IPS DF 19.7 (cell line): ENCODE measurements at places on chromosomes 11 and 22.

DNA sequence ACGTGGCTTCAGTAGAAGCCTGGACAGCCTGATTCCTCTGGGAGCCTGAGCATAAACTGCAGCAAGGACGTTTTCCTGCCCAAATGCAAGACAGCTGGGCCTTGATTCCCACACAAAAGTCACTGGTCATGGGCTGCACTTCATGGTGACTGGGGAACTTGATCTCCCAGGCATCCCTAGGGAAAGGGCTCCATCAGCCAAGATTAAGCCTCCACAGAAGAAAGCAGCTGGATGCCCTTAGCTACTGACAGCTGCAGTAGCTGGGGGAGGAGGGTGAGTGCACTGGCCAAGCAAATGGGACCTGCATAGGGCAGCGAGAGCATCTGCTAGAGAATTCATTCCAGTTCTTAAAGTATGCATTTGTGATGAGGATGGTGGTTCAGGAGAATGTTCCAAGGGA, 267.4 kb upstream of the ISX start:
- DNase-seq: no peak

DNA sequence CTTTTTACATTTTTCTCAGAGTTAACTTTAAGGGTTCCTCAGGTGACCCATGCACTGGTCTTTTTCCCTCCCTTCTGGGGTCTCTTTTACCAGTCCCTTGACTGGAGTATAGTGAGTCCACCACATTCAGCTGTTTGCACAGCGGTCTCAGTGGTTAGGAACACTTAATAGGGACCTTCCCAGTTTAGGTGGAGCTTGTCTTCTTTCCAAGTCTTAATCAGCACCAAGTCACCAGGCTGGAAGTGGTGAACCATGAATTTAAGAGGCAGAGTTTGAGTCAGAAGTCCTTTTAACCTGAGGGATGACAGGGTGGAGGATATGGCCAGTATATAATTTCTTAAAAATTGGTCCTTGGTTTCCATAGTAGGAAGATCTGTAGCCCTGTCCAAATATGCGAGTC, 349.7 kb upstream of the MPPED2 start:
- no peak for DNase-seq

- no peak for DNase-seq
Observed at GRCh38 chr11:2317354-2318050, 15.7 kb downstream of the TSPAN32 start.

DNA sequence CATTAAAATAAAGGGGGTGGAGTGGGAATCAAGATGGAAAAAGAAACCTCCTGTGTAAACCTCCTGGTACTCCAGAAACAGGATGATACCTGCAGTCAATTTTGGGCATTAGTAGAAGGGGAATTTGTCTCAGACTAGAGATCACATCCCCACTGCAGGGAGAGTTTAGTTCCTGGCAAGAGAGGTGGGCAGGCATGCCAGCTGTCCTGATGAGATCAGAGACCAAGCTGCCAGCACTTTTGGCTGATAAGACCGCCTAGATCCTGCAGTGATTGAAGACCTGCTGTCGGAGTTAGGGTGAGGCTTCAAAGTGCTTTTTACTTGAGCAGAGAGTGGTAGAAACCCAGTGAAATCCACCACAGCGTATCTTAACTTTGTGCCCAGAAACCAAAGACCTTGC, 29.7 kb upstream of the NELL1 start:
- DNase-seq: no peak

- DNase-seq: no peak
Observed at GRCh38 chr11:92759571-92760214, 209.8 kb upstream of the MTNR1B start.

GRCh38 chr11:126459691-126460281, 104.3 kb downstream of the ST3GAL4 start:
- no peak for DNase-seq

GRCh38 chr11:27075192-27075591, 34.6 kb downstream of the BBOX1 start:
- no peak for DNase-seq

DNA sequence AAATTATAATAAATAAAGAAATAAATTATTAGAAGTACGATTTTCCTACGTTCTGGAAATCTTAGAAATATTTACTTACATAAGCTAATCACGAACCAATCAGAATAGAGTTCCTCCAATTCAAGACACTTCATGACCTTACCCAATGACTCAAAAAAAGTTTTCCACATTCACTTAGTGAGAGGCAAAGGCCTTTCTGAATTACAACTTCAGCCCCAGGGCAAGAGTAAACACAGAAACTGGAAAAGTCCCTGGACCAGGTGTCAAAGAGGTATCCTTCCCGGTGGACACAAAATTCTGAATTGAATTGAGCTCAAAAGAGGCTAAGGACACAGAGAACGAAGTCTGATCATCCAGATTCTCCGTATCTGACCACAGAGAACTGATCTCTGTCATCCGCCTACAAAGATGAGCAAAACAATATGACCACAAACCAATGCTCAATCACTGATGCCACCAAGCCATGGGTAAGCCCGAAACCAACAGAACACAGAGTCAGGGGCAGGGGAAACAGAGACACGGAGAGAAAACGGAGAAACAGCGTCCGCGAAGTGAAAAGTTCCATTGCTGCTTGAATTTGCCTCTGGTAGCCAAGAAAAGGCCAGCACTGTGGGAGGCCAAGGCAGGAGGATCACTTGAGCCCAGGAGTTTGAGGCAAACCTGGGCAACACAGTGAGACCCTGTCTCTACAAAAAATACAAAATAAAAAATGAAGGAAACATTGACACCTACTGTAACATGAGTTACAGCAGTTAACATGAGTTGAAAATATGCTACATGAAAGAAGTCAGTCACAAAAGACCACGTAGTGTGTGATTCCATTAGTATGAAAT, 6.8 kb downstream of the BID start:
- no peak for DNase-seq

- DNase-seq: no peak
Observed at GRCh38 chr22:41092847-41093411, 537 bp downstream of the EP300 start.

- no peak for DNase-seq
Observed at GRCh38 chr11:132048040-132048439, 677.6 kb downstream of the NTM start.

DNA sequence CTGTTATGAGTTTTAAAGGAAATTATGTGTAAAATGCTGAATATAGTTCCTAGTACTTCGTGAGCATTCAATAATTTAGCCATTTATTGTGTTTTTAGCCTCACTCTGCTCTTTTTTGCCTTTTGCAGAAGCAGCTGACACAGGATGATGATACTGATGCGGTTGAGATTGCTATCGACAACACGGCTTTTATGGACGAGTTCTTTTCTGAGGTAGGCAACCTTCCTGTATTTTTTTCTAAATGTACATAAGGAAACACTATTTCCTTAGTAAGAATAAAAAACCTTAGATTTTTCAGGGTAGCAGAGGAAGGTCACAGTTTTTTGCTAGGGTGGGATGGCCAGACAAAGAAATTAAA, 17.9 kb downstream of the STX3 start:
- DNase-seq: no peak

DNA sequence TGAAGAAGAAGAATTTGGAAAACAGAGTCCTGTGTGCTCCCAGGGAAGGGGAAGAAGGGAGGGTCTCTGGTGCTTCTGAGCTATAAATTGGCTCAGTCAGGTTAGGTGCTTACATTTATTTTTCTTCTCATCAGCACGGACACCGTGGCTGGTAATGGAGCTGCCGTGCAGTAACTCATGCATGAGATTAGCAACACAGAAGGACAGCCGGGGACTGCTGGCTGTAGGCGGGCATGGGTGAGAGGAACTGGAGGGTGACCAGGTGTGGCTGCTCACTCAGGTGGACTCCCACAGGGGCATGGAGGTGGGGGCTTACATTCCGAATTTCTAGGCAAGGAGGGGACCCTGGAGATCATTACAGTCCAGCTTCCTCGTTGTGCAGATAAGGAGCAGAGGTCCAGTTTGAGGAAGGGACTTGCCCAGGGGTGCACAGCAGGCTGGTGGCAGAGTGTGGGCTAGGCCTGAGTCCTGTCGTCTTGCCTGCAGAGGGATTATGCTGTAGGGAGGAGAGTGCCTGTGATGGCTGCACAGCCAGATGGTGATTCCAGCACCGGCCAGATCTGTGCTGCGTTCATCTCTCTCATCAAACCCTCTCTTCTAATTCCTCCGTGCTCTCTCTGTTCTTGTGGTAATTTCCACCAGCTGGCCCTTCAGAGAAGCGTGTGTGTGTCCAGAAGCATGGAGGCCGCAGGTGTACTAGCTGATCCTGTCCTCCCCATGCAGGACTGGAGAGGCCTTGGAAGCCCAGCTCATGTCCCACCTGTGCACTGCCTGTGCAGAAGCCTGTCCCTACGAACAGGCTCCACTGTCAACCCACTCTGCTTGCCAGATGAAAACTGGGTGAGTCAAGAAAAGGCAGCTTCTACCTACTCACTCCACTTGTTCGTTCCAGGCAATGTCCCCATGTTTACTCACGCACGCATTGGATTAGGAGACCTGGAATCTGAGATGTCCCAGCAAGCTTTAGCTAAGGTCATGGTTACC, 78.9 kb downstream of the NTM start:
- DNase-seq: no peak

DNA sequence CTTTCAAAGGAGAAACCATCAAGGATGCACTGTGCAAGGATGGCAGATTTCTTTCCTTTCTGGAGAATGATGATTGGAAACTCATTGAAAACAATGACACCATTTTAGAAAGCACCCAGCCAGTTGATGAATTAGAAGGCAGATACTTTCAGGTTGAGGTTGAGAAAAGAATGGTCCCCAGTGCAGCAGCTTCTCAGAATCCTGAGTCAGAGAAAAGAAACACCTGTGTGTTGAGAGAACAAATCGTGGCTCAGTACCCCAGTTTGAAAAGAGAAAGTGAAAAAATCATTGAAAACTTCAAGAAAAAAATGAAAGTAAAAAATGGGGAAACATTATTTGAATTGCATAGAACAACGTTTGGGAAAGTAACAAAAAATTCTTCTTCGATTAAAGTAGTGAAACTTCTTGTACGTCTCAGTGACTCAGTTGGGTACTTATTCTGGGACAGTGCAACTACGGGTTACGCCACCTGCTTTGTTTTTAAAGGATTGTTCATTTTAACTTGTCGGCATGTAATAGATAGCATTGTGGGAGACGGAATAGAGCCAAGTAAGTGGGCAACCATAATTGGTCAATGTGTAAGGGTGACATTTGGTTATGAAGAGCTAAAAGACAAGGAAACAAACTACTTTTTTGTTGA, 9.8 kb downstream of the FAM111A start:
- DNase-seq: no peak

DNA sequence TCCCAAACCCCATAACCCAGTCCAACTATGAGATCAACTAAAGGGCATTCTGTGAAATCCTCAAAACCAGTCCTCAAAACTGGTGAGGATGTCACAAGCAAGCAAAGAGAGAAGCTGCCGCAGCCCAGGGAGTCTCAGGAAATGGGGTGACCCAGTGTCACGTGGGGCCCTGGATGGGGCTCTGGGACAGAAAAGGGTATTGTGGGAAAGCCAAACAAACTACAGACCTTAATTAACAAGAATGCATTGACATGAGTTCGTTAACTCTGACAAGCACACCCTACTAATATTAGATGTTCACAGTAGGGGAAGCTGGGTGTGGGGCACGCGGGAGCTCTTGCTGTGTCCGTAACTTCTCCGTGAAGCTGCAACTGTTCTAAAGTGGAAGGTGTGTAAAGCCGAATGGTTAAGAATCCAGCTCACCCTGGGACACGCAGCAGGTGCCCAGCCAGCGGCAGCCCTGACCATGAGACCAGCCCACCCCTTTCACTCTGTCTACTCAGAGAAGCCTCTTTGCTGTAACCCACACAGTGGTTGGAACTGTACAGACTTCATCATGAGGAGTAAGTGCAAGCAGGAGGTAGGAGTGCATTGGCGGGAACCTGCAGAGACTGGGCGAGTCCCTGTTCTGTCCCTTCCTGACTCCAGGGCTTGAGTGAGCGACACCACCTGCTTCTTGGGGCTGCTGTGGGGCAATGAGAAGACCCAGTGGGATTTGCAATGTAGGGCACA, 17.9 kb downstream of the LINC01488 start:
- DNase-seq: no peak

DNA sequence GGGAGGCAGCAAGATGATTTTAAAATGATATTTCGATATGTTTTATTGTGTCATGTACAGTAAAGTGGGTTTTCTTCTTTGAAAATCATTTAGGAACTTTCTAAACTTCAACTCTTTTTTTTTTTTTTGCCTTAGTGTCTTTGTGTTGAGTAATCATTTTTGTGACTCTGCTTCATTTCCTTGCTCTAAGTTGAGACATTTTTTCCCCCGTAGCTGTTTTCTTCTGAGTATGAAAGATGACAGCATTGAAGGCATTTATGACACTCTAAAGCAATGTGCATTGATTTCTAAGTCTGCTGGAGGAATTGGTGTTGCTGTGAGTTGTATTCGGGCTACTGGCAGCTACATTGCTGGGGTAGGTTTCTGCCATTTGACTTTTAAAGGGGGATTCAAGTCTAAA, 23.5 kb downstream of the RRM1 start:
- DNase-seq: no peak

DNA sequence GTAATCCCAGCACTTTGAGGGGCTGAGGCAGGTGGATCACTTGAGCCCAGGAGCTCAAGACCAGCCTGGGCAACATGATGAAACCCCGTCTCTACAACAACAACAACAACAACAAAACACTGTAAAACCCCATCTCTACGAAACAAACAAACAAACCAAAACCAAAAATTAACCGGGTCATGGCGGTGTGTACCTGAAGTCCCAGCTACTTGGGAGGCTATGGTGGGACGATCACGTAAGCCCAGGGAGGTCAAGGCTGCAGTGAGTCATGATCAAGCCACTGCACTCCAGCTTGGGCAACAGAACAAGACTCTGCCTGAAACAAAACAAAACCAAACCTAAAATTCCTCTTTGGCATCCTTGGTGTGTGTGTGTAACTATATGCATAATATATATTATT, 7.0 kb upstream of the POLA2 start:
- no peak for DNase-seq

DNA sequence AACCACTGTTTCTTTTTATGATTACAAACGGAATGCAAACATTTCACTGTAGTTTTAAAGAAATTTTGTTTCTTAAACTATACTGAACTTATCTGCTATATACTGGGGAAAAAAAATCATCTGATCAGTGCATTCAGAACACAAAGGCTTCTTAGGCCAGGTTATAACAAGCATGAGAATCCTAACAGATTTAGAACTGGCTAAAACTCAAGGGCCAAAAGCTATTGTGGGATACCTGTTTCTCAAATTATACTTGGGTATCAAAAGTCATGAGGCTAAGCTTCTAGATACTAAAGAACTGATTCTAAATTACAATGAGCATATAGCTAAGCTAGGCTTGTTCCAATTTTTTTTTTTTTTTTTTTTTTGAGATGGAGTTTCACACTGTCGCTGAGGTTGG, 29.7 kb upstream of the CHRNA10 start:
- no peak for DNase-seq

- DNase-seq: no peak
Observed at GRCh38 chr11:117878939-117879475, 2.5 kb upstream of the FXYD6 start.

GRCh38 chr22:37674951-37675929, at the start of gene LGALS1:
Gene LGALS1 (plus strand): TSS chr22:37675636. CDS start chr22:37675703, 67 bp downstream.
- no peak for DNase-seq

DNA sequence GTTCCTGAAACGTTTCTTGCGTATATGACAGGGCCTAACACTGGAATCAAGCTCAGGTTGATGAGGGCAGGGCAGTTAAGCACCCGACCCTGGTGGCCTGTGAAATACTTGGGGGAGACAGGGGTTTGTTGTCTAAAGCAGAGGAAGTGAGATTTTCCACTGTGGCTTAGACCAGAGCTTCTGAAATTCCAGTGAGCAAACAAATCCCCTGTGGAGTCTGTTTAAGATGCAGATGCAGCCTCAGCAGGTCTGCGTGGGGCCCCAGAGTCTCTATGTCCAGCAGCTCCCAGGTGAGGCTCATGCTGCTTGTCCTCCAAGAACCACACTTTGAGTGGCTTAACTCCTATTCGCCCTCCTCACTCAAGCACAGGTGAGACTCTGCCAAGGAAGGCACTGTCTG, 39.1 kb upstream of the PRAME start:
- DNase-seq: no peak
